Left cardiac atrium (tissue), 4 donors: ENCODE measurements at places on chromosomes 6 and 20. TPM values are rescaled to one million over a fixed set of nuclear protein-coding genes. Genes with fewer than 3 reads are reported as not detected.

The OR2B6 gene
- not detected for total RNA-seq

The HCRTR2 gene
- not detected for total RNA-seq

- DNase-seq, result no peak
Measured at GRCh38 chr20:46551522-46552381, 1.3 kb upstream of the OCSTAMP start.

GRCh38 chr6:132513831-132514545 is 1.1 kb upstream of the STX7 start:
- DNase-seq, result no peak

The ARMC2 gene
- 8.0 TPM for total RNA-seq

DNA sequence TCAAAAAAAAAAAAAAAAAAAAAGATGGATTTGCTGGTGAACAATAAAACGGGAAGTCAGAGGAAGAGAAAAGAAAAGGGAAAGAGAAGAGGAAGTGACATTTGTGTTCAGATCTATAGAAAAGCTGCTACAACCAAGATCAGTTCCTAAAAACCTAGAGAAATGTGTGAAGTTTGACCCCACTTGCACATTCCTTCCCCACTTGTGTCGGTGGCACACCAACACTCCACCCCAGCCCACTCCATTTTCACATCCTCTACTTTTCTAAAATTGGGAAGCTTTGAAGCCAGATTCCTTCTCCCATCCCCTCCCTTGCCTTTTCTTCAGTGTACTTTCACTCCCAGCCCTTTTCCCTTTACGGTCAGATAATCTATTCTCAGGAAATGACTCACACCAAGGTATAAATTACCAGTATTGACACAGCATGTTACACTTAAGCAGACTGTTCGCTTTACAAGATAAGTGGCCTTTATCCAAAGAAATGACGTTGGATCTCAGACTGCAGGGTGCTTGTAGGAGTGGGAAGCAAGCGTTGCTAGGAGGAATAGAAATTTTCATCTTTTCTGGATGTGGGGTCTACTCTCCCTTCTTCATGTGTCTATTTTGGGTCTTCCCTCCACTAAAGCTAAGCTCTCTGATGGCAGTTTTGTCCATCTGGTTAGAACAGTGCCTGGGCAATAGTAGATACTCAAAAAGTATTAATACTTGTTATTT is 92.5 kb upstream of the ADGRF1 start:
- no peak for DNase-seq

DNA sequence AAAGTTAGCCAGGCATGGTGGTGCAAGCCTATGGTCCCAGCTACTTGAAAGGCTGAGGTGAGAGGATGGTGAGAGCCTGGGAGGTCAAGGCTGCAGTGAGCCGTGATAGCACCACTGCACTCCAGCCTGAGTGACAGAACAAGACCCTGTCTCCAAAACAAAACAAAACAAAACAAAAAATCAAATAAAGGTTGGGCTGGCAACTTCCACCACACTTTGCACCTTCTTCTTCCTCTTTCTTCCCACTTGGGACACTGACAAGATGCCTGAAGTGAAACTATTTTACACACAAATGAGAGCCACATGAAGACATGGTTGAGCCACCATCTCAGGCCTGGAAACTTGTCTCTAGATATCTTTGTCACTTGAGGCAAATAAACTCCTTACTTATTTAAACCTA is 53.8 kb upstream of the CCDC28A start:
- no peak for DNase-seq

- DNase-seq, result peak; percentile 40
Measured at GRCh38 chr6:155248008-155249001, 15.5 kb upstream of the CLDN20 start.

- DNase-seq, result no peak
Measured at GRCh38 chr6:169738976-169739529, 12.3 kb downstream of the DYNLT2 start.

The WFDC12 gene
- total RNA-seq, result not detected

DNA sequence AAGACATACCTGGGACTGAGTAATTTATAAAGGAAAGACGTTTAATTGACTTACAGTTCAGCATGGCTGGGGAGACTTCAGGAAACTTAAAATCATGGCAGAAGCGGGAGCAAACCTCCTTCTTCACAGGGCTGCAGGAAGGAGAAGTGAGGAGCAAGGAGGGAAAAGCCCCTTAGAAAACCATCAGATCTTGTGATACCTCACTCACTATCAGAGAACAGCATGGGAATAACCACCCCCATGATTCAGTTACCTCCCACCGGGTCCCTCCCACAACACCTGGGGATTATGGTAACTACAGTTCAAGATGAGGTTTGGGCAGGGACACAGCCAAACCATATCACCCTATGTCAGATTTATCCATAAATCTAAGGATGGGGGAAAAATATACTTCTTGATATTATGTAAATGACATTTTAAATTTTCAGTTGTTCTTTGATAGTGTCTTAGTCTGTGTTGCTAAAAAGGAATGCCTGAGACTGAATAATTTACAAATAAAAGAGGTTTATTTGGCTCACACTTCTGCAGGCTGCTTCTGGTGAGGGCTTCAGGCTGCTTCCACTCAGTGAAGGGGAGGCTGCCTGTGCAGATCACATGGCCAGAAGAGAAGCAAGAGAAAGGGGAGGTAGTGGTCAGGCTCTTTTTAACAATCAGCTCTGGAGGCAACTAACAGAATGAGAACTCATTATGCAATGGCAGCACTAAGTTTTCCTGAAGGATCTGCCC is 1.2 kb upstream of the MCM9 start:
- DNase-seq, result no peak

DNA sequence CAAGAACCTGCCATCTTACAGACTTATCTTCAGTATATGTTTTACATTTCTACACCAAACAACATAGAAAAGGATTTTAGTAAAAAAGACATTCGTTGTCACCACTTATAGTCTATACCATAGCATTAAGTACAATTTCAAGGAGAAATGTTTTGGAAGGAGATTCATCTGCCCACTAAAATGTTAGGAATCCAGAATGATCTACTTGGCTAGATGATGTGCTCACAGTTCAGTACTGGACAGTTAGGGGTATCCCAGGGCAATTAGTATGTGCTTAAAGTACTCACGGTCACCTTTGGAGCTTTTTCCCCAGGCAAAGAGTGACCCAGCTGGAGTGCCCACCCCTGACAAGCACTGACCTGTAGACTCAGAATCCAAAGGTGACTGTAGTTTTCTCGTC is 222.9 kb downstream of the SLC24A3 start:
- no peak for DNase-seq
